ENCODE measurements at places on chromosomes 1 and 21. TPM values are rescaled to one million over a fixed set of nuclear protein-coding genes. Genes with fewer than 3 reads are reported as not detected.

- no peak for DNase-seq
Observed at GRCh38 chr21:46003575-46004007, 22.0 kb downstream of the COL6A1 start.

DNA sequence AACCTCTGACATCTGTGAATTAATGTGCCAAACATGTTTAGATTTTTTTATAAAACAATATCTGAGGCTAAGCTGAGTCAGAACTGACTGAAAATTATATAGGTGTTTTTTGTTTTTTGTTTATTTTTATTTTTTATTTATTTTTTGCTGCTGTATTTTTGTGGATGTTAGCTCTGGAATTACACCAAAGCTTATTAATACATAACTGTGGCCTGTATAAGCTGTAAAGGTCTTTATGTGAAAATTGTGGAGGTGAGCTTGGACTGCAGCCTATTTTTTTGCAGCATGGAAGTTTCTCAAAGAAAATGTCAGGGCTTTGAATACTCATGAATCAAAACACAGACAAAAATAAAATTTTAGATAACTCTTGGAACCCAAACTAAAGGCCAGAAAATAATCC, 199.8 kb downstream of the CHRM3 start:
- DNase-seq, result no peak

GRCh38 chr21:27739187-27739586, 772.3 kb upstream of the ADAMTS5 start:
- no peak for DNase-seq

DNA sequence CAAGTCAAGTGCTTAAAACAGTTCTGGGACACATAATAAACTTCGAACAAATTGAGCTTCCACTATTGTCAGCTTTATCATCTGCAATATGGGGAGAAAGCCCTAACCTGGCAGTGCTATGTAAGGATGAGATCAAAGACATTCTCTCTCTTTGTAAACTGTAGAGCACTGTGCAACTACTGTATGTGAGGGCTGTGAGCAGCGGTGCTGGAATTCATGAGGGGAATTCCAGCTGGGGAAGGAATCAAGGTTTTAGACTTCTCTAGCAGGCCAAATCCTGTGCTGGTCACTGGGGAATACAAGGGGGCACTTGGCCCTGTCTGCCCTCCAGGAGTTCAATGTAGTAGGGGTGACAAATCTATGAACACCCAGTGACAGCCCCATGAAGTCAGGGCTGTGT, 9.3 kb downstream of the FAM151A start:
- DNase-seq, result no peak

The NFASC gene
- not detected for total RNA-seq

Measured in PC-9 (cell line).